ENCODE measurements at places on chromosomes 13 and 19.

DNA sequence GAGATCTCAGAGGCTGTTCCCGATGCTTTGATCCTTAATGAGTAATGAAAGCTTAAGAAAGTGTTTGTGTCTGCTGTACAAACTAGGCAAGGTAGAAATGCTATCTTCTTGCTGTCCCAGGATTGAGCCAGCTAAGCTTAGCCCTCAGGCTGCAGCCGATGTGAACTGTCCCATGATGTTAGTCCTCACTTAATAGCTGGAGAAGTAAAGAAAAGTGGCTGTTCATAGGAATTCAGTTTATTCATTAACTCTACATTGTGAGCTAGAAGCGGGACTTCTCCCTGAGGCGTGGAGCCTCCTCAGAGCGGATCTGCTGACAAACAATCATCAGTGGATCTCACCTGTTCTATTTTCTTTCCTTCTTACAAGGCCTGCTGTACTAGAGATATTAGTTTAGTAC, 10.1 kb upstream of the GSX1 start:
- H3K27me3 ChIP-seq = peaks cover 46% of the 10 kb centered on the region
- H3K4me1 ChIP-seq = no peaks in the 10 kb centered on the region
- no peaks in the 10 kb centered on the region for H3K36me3 ChIP-seq
- no peak overlapping the region for H3K4me3 ChIP-seq

- no peaks in the 10 kb centered on the region for H3K36me3 ChIP-seq
- no peak overlapping the region for H3K4me3 ChIP-seq
- DNase-seq = no peak
- H3K27me3 ChIP-seq = peaks cover 5% of the 10 kb centered on the region
- no peaks in the 10 kb centered on the region for H3K4me1 ChIP-seq
Observed at GRCh38 chr19:15025217-15025616, 24.1 kb upstream of the CASP14 start.

GRCh38 chr19:48059331-48059730, 15.5 kb upstream of the CABP5 start:
- H3K4me3 ChIP-seq = no peak overlapping the region
- no peak for DNase-seq
- no peak overlapping the region for H3K27ac ChIP-seq
- H3K36me3 ChIP-seq = peaks cover 6% of the 10 kb centered on the region

- peak overlapping the region; percentile 88 for H3K4me3 ChIP-seq
- H3K4me1 ChIP-seq = peaks cover 48% of the 10 kb centered on the region
- DNase-seq = no peak
- H3K27ac ChIP-seq = peak overlapping the region; percentile 93
Observed at GRCh38 chr13:106568299-106569003, 514 bp upstream of the ARGLU1 start.

DNA sequence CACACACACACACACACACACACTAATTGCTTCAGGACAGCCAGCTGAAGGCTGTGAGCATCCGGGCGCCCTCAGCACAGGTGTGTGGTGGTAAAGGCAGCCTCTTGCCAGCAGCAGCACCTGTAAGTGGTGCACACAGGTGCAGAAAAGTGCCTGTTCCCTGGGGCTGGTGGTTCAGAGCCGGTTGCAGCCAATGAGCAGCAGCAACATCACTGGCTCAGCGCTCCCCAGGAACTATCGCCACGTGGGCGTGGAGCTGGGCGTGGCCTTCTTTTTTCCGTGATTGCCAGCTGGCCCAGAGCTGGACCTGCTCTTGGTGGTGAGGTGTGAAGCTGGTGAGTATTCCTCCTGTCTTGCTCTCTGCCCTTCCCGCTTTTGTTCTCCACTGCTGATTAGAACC, at the start of gene NLRP5:
Gene NLRP5 (plus strand): TSS at position 289 of the 400 bp plus-strand sequence.
- no peak within 1 kb of the TSS for H3K4me3 ChIP-seq
- no peak within 1 kb of the TSS for H3K27ac ChIP-seq
- peaks cover 1% of the 10 kb centered on the region for H3K27me3 ChIP-seq
- no peak for DNase-seq
- no peaks in the 10 kb centered on the region for H3K36me3 ChIP-seq
- H3K4me1 ChIP-seq = no peaks in the 10 kb centered on the region

- no peaks in the 10 kb centered on the region for H3K27me3 ChIP-seq
- no peak for DNase-seq
- peaks cover 70% of the 10 kb centered on the region for H3K36me3 ChIP-seq
Observed at GRCh38 chr13:47990920-47991466, 10.1 kb downstream of the SUCLA2 start.

DNA sequence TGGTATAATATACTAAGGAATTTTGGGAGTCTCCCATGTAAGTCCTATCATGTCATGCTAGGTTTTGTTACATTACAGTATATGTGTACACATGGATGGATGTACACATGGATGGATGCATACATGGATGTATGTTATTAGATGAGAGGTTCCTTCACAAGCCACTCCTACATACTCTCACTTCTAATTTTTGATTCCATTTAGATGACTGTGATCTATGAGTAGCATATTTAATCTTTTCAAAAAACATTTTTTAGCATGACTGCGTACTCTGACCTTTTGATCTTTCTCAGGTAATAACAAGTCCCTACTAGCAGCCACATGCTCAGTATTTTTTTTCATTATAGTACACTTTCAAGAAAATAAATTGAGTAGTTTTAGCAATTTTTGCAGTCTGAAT, 441.8 kb downstream of the SLITRK1 start:
- H3K27me3 ChIP-seq = no peaks in the 10 kb centered on the region
- H3K4me1 ChIP-seq = no peaks in the 10 kb centered on the region
- H3K4me3 ChIP-seq = no peak overlapping the region
- DNase-seq = no peak
- no peaks in the 10 kb centered on the region for H3K36me3 ChIP-seq
